ENCODE measurements at places on chromosomes 5 and 9.
A peak's percentile ranks its signal among the peaks of the same experiment; 100 is the strongest.

- peak; percentile 30 for DNase-seq
Measured at GRCh38 chr9:31045810-31046209, 1338.6 kb upstream of the ACO1 start.

DNA sequence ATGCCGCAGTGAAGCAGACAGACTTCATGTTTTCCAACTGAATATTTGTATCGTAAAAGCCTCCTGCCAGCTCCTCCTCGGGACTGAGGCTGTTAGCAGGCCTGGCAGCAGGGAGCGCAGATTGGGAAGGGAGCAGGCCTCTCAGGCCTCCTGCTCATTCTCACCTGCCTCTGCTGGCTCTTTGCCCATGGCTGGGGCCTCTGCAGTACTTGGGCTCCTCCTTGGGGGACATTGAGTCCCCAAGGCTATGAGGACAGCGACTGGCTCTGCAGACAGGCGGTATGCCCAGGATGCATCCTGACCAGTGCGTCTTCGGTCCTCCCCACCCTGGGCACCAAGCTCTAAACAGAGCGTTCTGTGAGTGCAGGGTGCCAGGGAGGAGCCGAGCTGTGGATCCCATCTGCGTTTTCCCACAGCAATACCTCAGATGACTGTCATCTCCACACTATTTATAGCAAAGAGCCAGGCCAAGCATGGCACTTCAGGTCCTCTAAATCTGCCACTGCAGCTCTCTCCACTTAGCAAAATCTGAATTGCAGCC is 38.7 kb downstream of the TSTD2 start:
- DNase-seq: no peak

DNA sequence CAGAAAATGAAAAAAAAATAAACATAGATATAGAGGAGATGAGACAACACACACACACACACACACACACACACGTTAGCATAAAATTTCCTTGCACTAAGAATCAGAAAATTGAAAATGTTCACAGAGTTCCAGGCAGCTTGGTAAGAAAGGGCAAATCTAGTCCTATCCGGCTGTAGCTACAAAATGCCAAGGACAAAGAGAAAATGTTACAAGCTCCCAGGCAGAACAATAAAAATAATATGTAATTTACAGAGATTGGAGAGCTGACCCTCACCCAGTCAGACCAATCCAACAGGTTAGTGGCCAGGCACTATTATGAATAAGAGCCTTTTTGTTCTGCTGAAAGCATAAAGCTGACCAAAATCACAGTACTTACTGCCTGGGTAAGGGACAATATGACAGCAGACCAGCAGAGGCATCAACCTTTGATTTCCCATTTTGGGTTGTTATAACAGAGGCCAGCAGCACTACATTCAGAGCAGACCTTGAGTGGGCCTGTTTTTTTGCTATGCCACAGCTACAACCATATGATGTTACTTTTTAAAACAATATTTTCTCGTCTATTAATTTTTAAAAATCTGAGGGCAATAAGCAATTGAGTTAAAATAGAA is 892.6 kb downstream of the TAF11L14 start:
- DNase-seq: no peak

DNA sequence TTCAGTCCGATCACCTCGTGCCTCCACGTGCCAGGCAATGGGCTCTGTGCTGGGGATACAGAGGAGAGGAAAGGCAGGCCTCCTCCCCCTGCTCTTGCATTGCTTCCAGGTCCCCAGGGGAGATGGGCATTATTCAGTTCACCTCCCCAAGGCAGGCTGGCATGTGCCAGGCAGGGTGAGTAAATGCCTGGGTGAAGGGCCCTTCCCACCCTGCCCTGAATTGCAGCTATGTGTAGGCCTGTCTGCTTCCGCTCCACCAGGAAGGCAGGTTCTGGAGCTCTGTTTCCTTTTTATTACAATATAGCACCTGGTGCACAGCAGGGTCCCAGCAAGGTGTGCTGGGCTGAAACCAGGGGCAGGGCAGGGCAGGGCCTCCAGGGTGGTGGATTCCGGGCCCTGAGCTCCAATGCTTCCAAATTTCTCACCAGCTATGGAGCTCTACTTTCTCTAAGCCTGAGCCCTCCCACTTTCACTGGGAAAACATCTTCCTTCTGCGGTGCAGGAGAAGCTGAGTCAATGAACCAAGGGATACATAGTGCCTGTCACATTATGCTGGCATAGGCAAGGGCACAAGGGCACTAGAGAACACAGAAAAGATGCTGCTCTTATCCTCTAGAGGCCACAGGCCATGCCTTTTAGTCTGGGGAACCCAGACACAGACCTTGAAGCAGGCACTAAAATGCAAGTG is 42.0 kb downstream of the SHB start:
- peak; percentile 81 for DNase-seq

DNA sequence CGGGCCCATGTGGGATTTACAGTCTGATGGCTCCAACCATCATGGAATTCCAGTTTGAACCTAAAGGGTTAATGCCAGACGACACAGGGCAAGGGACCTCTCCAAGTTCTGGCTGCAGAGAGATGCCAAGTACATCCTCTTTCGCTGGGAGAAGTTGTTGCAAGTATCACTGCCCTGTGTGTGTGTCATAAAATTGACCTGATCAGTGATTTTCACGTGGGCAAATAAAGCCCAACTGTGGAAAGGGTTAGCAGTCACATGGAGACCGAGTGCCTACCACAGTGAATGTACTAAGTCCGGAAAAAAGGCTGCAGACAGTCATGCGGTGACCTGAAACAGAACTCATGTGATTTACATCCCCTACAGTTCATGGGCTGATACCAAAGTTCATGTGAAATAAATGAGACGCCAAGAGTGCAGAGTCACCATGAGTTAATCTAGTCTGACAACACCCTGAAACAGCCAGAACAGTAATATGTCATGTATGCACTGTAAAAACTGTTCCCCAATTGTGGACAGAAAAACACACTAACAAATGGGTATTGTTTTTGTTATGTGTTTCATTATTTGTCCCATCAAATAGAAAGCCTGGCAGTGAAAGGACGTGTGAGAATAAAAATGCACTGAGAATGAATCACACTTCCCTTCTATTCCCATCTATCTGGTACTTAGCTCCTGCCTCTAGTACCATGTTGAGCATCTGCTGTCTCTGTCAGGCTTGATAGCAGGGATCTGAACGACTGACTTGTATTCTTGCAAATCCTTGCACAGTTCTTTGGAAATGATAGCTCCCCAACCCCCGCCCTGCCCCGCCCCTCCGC is 115.7 kb downstream of the SUSD1 start:
- DNase-seq: peak; percentile 87

DNA sequence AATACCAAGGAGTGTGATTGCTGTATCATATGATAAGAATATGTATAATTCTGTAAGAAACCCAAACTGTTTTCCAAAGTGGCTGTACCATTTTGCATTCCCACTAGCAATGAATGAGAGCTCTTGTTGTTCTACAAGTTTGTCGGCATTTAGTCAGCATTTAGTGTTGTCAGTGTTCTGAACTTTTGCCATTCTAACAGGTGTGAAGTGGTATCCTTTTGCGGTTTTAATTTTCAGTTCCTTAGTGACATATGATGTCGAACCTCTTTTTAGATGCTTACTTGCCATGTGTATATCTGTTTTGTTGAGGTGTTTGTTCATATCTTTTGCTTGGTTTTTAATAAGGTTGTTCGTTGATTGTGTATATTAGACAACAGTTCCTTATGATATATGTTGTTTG is 296.3 kb upstream of the IZUMO3 start:
- no peak for DNase-seq

- DNase-seq: no peak
Measured at GRCh38 chr9:21481470-21482056, 550 bp downstream of the IFNE start.

DNA sequence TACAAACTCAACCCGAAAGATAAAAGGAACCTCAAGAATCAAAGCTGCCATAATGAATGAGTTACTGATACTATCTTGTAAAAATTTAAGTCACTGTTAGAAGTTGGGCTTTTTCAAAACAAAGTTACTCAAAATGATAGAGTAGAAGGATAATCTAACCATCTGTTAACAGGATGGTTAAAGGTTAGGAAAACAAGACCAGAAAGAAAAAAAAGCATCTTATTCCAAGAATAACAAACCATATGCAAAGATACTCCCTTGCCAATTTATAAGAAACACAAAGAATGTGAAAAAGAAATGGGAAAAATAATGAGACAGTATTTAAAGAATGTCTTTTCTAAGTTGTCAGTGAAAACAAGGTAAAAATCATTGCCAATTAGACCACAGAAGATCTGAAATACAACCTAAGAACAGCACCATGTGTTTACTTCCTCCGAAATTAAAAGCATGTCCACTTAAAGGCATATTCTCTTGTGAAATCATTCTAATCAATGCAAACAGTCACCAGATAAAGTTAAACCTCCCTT is 51.2 kb downstream of the STRBP start:
- DNase-seq: no peak

- no peak for DNase-seq
Measured at GRCh38 chr5:144712090-144712489, 541.4 kb downstream of the KCTD16 start.

DNA sequence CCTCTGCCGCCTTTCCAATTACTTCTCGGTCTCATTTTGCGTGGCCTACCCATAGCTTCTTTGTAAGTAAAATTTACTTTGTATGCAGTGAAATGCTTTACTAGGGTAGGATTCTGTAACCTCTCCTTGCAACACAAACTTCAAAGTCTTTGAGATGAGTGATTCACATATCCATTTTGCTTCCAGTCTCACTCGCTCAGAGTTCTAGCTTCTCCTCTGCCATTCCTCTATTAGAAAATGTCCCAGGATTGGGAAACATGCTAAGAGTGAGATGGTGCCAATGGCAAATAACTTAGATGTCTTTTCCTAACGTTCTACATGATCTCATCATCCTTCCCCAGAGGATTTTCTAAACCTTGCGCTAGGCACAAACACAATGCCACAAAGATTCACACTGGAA is 270.5 kb upstream of the SLC30A5 start:
- no peak for DNase-seq

DNA sequence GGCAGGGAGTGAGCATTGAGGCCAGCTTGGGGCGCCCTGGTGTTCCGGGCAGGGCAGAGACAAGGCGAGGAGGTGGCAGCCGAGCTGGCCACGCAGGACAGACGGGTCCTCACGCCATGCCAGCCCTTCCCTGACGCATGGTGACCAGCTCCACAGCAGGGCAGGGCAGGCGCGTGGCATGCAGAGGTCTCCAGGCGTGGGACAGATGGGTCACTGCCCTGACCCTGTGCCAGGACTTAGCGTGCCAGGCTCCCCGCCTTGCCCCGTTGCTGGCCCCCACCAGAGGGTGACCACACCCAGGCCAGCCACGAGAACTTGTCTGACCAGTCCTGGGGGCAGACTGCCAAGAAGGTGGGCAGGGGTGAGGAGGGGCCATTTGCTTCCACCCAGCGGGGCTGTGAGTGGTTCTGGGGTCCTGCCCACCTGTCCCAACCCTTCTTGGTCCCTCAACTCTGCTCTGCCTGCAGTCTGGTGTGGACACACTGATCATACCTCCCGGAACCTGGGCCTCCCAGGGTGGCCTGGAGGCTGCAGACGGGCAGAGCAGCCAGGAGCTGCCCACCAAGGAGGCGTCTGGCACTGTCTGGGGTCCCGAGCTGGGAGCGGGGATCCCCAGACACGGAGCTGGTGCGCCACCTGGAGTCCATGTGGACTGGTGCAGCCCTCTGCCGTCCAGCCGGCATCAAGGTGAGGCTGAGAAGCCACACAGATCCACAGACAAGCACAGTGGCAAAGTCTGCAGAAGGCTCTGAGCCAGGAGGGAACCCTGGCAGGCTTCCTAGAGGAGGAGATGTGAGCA is at the start of gene RNF224:
Gene RNF224 (plus strand): TSS at position 449 of the 799 bp plus-strand sequence. CDS start 834 bp downstream, outside the sequence.
- peak; percentile 83 for DNase-seq

DNA sequence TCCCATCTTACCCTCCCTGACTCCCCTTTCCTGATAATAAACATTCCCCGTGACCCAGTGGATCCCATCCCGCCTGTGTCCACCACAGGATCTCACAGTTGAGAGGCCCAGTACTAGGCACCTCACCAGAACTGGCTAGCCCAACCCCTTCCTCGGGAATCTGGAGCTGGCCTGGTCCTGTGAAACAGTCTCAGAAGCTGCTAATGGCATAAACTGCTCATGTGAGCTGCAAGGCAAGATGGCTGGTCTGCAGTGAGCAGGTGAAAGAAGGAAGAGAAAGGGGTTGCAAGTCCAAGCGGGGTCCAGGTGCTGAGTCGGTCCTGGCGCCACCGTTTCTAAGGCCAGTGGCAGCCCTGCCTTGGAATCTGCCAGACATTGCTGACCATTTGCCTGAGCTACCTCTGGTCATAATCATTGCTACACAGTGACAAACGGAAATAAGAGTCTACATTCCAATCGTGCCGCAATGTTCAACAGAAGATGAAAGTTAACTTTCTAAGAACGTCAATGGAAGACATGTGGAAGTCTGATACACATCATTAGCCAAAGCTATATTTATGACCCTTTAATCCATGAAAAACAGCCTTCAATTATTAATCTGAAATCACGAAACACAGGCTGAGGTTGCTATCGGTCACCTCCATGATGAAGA is 33.7 kb downstream of the DNAH5 start:
- DNase-seq: no peak

DNA sequence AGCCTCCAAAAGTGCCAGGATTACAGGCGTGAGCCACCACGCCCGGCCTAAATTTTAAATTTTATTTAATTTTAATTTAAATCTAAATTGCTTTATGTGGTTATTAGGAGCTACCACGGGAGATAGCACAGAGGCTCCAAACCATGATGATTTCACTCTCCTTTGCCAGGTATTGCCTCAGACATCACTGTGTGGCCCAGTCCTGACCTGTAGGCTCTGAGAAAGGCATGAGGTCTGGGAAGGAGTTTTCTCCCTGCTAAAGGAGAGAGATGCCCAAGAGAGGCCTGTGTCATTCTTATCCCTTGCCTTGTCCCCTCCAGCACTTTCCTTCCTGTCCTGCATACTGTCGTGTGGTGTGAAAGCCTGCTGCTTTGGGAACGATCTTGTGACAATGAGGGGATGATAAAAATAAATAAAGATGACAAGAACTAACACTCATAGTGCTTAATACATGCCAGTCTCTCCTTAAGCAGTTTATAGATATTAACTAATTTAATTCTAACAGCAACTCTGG is 37.0 kb upstream of the BASP1 start:
- peak; percentile 37 for DNase-seq

GRCh38 chr5:73213566-73213998 is 40.6 kb downstream of the TMEM174 start:
- no peak for DNase-seq

- DNase-seq: no peak
Measured at GRCh38 chr9:78371981-78372380, 75.1 kb downstream of the PSAT1 start.

- no peak for DNase-seq
Measured at GRCh38 chr5:25002371-25002770, 357.6 kb upstream of the CDH10 start.

- DNase-seq: peak; percentile 49
Measured at GRCh38 chr9:116271340-116271739, 117.7 kb downstream of the PAPPA start.
